ENCODE measurements at places on chromosomes 16 and 17.
A peak's percentile ranks its signal among the peaks of the same experiment; 100 is the strongest.

DNA sequence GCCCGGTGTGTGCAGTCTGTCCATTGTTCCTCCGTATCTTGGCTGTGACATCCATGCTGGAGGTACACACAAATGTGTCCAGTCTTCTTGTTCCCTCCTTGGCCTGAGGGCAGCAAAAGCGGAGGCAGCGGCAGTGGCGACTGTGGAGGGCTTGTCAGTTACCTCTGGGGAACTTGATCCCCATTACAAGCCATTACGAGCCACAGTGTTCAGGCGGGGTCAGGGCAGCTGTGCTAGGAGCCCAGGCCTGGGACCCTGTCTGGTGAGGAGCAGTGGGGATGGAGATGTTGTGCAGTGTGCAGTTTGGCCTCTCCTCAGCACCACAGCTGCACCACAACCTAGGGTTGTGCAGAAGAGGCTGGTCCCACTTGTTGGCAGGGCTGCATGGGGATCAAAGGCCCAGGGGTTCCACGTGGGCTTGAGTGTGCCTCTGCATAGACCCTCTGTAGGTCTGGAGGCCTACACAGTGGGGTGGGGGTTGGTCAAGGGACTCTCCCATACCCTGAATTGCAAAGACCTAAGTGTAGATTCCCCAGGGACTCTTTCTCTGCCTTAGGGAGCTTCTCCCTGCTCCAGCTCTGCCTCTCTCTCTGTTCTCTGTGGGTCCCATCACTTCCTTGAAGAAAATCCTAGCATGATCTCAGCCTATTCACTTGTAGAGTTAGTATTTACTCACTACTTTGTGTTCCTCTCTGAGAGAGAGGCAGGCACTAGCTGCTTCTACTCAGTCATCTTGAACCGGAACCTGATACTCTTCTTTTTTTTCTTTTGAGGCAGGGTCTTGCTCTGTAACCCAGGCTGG, 58.8 kb downstream of the SLFN11 start:
- DNase-seq: no peak

DNA sequence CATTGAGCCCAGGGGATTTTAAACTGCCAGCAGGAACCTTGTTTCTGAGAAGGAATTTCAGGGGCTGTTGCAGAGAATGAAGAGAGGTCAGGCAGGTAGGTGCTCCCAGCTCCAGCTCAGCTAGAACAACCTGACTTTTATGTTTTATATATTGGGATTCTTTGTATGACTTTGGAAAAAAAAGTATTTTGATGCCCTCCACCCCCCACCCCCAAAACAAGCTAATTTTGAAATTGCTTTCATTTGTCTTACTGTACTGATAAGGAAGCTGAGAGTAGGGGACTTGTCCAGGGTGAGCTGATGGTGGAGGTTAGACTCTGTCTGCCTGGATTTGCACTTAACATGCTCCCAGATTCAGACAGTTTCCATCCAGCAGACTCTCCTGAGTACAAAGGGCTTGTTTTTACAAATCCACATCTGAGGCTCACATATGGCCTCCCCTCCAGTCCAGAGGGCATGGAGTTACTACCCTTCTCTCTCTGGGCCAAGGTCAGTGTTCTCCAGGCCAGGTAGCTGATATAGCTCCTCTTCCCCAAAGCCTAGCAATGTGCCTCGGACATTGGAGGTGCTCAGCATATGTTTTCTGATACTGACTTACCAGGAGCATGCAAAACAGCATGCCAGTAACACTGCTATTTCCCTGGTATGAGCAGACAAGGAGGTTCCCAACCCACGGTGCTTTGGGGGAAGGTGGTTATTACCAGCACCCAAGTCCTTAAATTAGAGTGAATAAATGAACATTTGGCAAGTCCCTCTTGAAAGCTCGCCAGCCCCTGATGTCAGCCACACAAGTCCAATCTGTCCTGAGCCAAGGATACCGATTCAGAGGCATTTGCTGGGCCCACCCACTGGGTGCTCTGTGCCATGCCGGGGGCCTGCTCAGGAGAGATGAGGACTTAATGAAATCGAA, 11.3 kb downstream of the STX1B start:
- DNase-seq: no peak

- DNase-seq: no peak
These were observed 190.4 kb downstream of the ABCC12 start for GRCh38 chr16:47965439-47965838.

GRCh38 chr16:28610595-28611191, 849 bp upstream of the SULT1A1 start:
- DNase-seq: no peak

DNA sequence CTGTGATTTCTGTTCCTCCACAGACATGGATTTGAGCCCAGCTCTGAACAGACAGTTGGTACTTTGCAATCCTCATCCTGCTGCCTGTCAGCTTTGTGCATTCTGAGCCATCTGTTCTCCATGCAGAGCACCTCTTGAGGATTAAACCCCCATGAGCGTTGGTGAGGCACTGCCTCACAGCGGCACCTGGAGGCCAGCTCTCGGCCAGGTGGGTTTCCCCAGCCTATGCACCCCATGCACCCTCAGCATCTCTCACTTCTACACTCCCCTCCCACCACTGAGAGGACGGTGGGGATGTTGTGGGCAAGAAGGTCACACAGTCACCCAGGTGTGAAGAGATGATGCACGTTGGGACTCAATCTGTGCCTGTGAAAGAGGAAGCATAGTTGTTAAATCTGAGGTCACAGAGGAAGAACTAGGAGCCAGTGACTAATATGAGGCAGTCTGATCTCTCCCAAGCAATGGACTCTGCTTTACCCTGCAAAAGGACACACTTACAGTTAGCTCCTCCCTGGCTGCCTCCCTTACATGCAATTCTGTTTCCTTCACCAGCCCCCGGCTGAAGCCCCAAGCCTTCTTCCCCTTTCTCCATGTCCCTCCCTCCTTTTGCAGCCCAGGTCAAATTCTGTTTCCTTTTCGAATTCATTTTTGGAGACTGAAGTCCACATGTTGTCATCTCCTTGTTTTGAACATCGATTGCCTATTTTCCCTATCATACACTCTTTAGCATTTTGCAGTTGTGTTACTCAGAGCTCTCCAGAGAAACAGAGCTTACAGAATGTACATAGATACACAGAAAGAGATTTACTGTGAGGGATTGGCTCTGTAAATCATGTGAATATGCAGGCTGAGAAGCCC, 58.5 kb downstream of the HS3ST3B1 start:
- no peak for DNase-seq

GRCh38 chr16:75378616-75379015, 54.7 kb downstream of the CFDP1 start:
- no peak for DNase-seq

DNA sequence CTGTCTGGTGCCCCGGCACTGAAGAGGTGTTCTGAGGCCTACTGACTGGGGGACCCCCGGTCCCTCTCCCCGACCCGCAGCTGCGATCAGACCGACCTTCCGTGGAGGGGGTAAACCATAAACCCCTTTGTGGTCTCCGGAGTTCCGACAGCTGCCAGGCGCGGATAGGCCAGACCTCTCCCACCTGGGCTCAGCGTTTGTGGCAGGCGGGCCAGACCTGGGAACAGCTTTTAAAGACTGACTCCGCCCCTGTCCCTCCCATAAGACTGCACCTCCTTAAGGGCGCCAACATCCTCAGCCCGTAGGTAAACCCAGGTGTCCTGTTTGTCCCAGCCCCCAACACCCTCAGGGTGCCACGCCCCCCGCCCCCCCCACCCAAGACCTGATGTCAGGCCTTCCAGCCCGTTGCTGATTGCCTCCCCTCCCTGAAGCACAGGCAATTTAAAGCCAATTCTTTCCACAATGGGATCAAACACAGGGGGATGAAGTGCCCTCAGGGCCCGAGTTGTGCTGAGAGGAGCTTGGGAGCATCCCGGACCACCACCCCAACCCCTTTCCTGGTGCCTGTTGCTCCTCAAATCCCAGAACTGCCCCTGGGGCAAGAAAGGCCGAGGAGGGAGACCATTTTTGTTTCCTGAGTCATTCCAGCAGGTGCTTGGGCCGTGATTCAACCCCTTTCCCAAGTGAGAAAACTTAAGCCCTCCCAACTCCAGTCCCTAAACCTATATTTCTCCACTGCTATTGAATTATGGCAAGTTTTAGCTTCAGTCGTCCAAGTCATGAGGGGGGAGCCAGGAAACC, at the start of gene SOX15:
TSS of gene SOX15 (minus strand) at position 204 of the 801 bp plus-strand sequence. CDS start 418 bp downstream, outside the sequence.
- no peak for DNase-seq

GRCh38 chr16:88649924-88650748, 717 bp downstream of the CYBA start:
- peak; percentile 53 for DNase-seq

- DNase-seq: no peak
These were observed 668 bp downstream of the JUP start for GRCh38 chr17:41785859-41786226.

DNA sequence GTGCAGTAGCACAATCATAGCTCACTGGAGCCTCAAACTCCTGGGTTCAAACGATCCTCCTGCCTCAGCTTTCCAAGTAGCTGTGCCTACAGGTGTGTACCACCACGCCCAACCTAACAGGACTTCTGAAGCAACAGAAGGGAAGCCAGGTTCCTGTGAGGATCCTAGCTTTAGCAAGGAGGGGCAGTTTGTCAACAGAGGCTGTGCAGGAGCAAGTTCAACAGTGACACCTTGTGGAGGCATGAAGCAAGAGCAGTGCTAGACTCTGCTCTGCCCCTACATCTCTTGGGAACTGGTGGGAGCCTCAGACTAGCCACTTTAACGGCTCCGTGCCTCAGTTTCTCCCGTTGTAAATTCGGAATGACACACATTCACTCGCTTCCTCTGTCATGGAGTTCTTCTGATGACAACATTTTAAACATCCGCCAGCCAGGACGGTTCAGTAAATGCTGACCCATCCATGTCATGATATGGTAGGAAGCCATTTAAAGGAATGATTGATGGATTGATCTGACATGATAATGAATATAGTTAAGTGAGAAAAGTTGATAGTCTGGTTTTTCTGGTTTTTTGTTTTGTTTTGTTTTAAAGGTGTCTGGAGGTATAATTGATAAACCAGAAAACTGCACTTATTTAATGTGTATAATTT, 218.7 kb downstream of the MRTFB start:
- DNase-seq: no peak

DNA sequence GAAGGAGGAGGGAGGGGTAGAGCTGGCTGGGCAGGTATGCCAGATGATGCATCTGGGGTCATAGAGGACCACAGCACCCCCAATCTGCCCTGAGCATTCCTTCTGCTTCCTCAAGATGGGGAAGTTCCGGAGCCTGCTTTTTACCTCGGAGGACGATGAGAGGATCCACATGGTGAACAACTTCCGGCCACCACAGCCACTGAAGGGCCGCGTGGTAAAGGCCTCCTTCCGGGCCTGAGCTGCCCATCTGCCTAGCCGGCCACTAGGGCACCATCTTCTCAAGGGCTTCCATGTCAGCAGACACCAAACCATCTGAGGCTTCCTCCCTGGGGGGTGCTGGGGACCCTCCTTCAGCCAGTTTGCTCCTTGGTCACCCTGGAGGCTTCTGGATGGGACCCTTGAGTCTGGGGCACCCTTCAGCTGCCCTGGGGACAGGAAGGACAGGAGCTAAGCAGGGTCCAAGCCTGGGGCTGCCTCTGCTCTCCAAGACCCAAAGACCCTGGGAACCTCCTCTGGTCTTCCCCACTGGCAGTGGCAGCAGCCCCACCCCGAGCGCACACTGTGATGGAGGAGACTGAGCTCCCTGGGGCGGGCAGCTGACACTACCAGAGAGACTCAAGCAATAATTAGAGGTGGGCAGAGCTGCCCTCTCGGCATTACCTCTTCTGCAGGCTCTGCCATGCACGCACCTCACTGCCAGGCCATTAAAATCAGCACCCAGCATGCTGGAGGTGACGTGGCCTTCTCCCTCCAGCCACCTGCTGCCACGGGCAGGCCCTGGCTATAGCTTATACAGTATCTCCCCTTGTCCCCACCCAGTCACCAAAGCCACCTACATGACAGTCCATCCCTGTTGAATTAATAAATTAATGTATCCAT, 9.3 kb downstream of the CA7 start:
- no peak for DNase-seq

GRCh38 chr17:80291691-80292487, 31.2 kb downstream of the RNF213 start:
- no peak for DNase-seq

- no peak for DNase-seq
These were observed 304.7 kb downstream of the CA10 start for GRCh38 chr17:51853857-51854256.

GRCh38 chr17:183021-183420, 1.6 kb upstream of the DOC2B start:
- DNase-seq: no peak

DNA sequence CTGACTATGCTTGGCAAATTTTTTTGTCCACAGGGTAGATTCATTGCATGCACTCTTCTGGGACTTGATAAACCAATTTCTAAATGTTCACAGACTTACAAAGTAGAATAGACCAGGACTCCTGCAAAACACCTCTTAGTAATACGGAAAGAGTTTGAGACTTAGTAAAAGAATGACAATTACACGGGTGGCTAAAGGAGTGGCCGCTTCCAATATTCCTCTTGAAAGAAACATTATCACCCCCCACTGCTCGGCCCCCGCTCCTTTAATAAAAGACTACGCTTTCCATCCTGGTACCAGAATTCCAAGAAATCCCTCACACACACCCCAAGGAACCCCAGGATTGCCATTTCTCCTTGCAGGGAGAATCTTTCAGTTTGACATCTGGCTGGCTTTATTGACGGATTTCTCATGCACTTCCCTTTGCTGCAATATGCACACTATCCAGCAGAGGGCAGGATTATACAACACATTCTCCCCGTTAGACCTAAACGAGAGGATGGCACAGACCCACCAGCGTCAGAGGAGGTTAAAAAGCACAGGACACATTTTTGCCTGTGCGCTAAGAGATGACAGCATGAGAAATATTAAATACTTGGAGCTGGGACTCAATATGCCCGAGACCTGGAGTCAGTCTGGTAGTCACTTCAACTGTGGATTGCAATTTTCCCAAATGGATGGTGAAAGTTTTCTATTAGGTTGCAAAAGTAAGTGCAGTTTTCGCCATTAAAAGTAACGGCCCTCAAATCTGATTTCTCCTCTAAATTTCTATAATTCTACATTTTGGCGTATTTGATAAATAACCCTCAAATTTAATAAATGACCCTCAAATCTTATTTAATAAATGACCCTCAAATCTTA, 46.6 kb upstream of the NUDT7 start:
- peak; percentile 49 for DNase-seq

DNA sequence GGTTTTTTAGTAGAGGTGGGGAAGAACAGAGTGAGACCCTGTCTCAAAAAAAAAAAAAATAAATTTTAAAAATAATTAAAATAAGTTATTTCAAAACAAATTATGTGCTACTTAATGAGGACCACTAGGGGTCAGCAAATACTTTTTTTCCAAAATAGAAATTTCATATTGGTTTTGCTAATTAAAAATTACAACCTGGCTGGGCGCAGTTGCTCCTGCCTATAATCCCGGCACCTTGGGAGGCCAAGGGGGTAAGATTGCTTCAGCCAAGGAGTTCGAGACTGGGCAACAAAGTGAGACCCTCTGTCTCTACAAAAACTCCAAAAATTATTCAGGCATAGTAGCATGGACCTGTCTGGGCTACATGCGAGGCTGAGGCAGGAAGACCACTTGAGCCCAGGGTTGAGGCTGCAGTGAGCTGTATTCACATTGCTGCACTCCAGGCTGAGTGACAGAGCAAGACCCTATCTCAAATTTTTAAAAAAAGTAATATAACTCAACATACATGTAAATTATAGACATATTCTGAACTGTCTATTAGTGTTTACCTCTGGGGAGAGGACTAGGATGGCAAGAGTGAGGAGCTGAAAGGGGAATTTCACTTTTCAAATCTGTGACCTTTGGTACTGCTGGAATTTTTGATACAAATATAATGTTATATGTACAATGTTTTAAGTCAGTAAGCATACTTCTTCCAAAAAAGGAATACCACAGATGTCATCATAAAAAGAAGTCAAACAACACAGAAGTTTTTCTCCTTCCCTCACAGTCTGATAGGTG, 8.1 kb downstream of the MEIOB start:
- DNase-seq: no peak

Measured in activated CD4-positive, CD25-positive, alpha-beta regulatory T cell treated with anti-CD3 and anti-CD28 coated beads, Interleukin-2, amount 50 U/mL, for 72 hours (primary cell).